ENCODE measurements at places on chromosomes 3 and 15. TPM values are rescaled to one million over a fixed set of nuclear protein-coding genes. Genes with fewer than 3 reads are reported as not detected.

GRCh38 chr3:52347716-52348635, 31.9 kb downstream of the DNAH1 start:
- DNase-seq, result no peak
- H3K36me3 ChIP-seq, result no peaks in the 10 kb centered on the region
- peak overlapping the region; percentile 78 for H3K27ac ChIP-seq
- H3K4me1 ChIP-seq, result no peaks in the 10 kb centered on the region

GRCh38 chr3:22491344-22491743, 711.8 kb upstream of the UBE2E2 start:
- peaks cover 6% of the 10 kb centered on the region for H3K27me3 ChIP-seq
- H3K4me3 ChIP-seq, result no peak overlapping the region
- no peaks in the 10 kb centered on the region for H3K4me1 ChIP-seq
- DNase-seq, result no peak
- H3K27ac ChIP-seq, result no peak overlapping the region

DNA sequence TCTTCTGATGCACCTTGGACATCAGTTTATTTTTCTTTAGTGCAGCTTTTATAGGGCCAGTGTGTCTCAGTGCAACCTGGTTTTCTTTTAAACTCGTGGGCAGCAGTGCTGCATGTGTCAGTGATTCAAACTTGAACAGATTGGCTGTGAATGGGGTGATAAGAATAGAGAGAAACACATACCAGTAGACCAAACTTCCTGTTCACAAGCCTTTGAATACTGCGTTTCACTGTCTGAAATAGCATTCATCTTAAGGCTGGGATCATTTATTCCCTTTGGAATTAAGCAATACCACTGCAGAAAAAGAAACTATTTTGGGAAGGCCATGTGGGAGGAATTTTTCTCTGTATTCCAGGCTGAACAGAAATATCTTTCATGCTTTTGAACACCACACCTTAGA, 51.7 kb downstream of the PHLDB2 start:
- H3K27ac ChIP-seq, result peak overlapping the region; percentile 20
- H3K4me1 ChIP-seq, result peaks cover 43% of the 10 kb centered on the region
- peaks cover 12% of the 10 kb centered on the region for H3K36me3 ChIP-seq
- no peak for DNase-seq
- no peak overlapping the region for H3K4me3 ChIP-seq

- no peak for DNase-seq
- no peaks in the 10 kb centered on the region for H3K4me1 ChIP-seq
- H3K27ac ChIP-seq, result no peak overlapping the region
- no peak overlapping the region for H3K4me3 ChIP-seq
- H3K27me3 ChIP-seq, result no peaks in the 10 kb centered on the region
These were observed 53.4 kb downstream of the DUT start for GRCh38 chr15:48384616-48385015.

- H3K4me3 ChIP-seq, result no peak overlapping the region
- H3K27me3 ChIP-seq, result no peaks in the 10 kb centered on the region
- DNase-seq, result no peak
- no peak overlapping the region for H3K27ac ChIP-seq
- peaks cover 22% of the 10 kb centered on the region for H3K36me3 ChIP-seq
- peaks cover 14% of the 10 kb centered on the region for H3K4me1 ChIP-seq
These were observed 33.1 kb downstream of the QTRT2 start for GRCh38 chr3:114089675-114090074.

DNA sequence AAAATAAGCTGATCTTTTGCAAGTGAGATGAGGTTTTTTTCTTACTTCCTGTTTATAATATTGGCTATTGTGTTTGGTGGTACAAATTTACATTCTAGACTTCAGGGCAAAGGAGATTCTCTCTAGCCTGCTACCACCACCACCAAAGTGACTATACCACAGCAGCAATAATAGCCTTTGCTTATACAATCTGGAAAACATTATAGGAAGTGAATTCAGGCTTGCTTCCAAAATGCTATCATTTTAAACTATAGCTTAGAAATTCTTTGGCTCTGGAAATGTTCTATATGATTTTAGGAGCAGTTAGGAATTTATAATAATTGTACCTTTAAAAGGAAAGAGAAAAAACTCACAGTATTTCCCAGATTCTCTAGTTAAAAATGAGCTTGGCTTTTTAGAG, 94.4 kb downstream of the TFG start:
- H3K4me1 ChIP-seq, result no peaks in the 10 kb centered on the region
- H3K36me3 ChIP-seq, result no peaks in the 10 kb centered on the region
- H3K4me3 ChIP-seq, result no peak overlapping the region
- no peak overlapping the region for H3K27ac ChIP-seq
- no peaks in the 10 kb centered on the region for H3K27me3 ChIP-seq

DNA sequence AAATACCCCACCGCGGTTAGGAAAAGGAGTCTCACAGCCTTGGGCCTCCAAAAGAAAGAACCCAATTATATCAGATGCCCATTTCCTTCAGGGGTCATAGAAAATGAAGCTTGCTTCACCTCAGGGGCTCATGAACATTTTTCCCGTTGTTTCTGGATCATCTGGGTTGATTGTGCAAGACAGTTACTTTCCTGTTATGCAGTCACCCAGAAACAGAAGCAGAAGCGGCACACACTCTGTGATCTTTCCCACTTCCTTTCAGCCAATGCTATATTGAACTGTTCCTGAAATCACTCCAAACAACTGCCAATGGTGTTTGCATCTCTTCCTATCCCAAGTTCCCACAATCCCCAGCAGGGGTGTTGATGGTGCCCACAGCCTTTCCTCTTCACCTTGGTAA, 295.6 kb upstream of the RASGRP1 start:
- no peaks in the 10 kb centered on the region for H3K27me3 ChIP-seq
- no peak overlapping the region for H3K27ac ChIP-seq
- H3K36me3 ChIP-seq, result no peaks in the 10 kb centered on the region
- no peak for DNase-seq

The SLC28A1 gene
- not detected for total RNA-seq

DNA sequence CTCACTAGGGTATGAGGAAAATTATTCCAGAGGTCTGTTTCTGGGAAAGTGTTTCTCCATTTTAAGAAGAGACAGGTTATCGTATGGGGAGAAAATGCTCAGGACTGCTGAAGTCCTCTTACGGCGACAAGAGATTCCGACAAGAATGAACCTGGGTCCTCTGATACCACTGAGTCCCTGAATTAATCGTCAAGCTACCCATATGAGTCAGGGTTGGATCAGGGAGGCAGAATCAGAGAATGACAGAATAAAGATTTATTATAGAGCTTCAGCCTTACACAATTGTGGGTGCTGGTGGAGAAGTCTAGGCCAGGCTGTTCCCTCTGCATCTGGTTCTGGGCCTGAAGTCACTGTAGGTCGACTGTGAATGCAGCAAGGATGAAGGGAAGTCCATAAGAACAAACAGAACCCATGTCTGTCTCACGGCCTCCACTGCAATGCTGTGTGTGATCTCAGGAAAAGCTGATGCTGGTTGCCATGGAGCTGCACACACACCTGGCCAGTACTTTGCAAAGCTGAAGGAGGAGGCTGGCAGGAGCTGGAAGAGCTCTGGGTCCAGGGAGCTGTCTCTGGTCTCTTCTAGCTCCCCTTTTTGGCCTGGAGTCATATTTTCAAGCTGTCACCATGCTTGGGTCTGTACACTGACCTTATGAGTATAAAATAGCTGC, 83.9 kb downstream of the HHLA2 start:
- no peaks in the 10 kb centered on the region for H3K27me3 ChIP-seq
- DNase-seq, result no peak
- H3K4me1 ChIP-seq, result no peaks in the 10 kb centered on the region

DNA sequence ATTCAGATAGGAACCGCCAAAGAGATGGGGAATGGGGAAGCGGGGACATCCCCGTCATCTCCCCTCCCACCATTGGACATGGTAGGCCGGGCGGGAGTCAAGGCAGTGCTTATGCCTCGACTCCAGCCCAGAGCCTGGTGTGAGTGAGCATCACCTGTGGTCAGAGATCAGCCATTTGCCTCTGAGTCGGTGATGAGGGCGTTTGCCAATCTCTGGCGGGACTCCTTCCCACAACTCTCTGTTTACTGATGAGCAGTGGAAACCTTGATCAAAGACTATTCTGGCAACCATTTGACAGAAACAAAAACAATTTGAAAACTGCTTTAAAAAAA, 63.9 kb upstream of the HES1 start:
- peak overlapping the region; percentile 70 for H3K4me3 ChIP-seq
- peaks cover 19% of the 10 kb centered on the region for H3K27me3 ChIP-seq
- peaks cover 9% of the 10 kb centered on the region for H3K36me3 ChIP-seq
- H3K4me1 ChIP-seq, result peaks cover 50% of the 10 kb centered on the region
- H3K27ac ChIP-seq, result no peak overlapping the region
- no peak for DNase-seq

The ATG3 gene
- total RNA-seq, result 47.4 TPM

DNA sequence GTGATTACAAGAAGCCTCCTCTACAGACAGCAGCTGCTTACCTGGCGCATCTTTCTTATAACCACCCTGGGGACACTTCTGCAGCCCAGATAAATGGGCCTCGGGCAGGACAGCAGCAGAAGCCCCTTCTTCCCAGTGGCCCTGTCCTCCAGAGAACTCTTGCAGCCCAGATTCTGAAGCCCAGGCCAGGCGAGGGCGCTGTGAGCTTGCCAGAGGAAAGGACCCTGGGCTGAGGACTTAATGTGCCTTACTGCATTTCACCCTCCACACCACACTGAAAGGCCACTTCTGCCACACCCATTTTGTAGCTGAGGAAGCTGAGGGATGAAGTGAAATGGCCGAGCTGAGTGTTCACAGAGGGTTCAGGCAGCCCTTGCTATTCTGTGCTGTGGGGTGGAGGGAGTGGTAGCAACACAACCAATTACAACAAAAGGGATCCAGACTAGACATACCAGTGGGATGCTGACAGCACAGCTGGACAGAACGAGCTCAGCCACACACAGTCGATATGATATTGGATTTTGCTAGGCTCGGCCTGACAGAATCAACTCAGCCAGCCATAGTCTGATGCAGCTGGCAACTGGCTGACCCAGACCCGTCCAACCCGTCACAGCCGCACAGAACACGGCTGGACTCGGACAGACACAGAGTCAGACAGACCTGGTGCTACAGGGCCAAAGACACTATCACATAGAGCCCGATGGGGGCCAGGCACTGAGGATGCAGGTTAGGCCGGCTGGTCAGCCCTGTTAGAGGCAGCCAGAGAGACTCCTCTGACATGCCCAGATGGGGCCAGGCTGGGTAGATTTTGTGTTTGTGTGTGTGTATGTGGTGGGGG, 7.3 kb downstream of the ACOX2 start:
- peak; percentile 36 for DNase-seq
- H3K27ac ChIP-seq, result peak overlapping the region; percentile 57
- H3K4me1 ChIP-seq, result peaks cover 12% of the 10 kb centered on the region
- H3K36me3 ChIP-seq, result no peaks in the 10 kb centered on the region
- H3K4me3 ChIP-seq, result no peak overlapping the region

- H3K27me3 ChIP-seq, result no peaks in the 10 kb centered on the region
- peaks cover 16% of the 10 kb centered on the region for H3K4me1 ChIP-seq
- H3K27ac ChIP-seq, result no peak overlapping the region
- H3K4me3 ChIP-seq, result no peak overlapping the region
These were observed 319.4 kb upstream of the RASGRP1 start for GRCh38 chr15:38883987-38884386.

DNA sequence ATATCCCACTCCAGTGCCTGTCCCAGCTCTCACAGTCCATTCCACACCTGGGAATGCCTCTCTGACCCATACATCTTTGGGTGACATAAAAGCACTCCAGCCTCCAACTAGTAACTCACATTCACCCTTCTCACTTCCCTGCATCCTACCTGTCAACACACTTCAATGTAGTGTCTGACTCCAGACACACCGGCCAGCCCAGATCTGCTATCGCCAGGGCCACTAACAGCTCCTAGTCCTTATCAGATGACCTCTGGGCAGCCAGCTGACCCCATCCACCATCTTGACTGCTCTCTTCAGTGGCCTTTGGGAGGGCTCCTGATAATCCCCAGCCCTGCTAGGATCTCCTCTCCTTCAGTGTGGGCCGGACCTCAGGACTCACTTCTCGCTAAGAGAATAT, 2.9 kb upstream of the MCM2 start:
- no peak for DNase-seq
- peaks cover 7% of the 10 kb centered on the region for H3K27me3 ChIP-seq
- peak overlapping the region; percentile 73 for H3K4me3 ChIP-seq
- no peak overlapping the region for H3K27ac ChIP-seq

DNA sequence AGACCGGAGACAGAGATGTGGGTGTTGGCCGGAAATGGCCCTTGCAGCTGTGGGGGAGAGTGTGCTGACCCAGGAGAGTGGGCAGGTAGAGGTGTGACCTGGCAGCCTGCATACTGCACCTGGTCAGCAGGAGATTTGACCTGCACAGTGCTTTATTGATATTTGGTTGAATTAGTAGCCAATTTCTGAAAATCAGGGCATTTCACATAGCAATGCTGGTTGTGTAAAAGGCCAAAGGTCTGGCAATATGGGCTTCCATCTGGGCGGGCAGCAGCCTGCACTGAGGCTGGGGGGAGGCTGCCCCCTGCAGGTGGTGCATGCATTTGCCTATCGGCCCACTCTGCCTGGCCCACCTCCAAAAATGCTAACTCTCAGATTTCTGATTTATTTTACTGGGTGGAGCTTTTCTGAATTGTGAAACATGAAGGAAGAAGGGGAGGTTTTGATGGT, 9.4 kb upstream of the MGLL start:
- no peak overlapping the region for H3K27ac ChIP-seq
- no peaks in the 10 kb centered on the region for H3K27me3 ChIP-seq
- peaks cover 13% of the 10 kb centered on the region for H3K36me3 ChIP-seq

GRCh38 chr15:91125162-91125561, 25.1 kb downstream of the SV2B start:
- no peak overlapping the region for H3K4me3 ChIP-seq
- H3K27ac ChIP-seq, result no peak overlapping the region
- H3K36me3 ChIP-seq, result no peaks in the 10 kb centered on the region
- no peak for DNase-seq
- H3K4me1 ChIP-seq, result peaks cover 10% of the 10 kb centered on the region

GRCh38 chr3:56969851-56970250, 90.6 kb upstream of the SPATA12 start:
- H3K27ac ChIP-seq, result no peak overlapping the region
- no peak for DNase-seq
- H3K4me1 ChIP-seq, result peaks cover 5% of the 10 kb centered on the region

DNA sequence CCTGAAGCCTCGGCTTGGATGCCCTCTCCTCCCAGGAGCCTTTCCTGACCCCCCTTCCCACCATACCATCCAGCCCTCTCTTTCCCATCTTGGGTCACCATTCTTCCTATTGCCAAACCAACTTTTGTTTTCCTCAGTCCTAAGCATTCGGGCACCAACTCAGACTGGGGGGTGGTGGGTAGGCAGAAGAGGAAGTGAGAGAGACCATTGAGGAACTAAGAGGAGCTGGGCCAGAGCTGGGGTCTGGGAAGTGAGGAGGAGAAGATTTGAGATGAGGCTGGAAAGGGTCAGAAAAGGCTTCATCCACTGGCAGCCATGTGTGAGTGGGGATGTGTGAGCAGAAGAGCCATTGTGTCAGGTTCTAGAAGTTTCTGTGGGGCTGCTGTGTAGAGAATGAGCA, 37.7 kb downstream of the TKT start:
- H3K36me3 ChIP-seq, result peaks cover 9% of the 10 kb centered on the region
- peaks cover 8% of the 10 kb centered on the region for H3K27me3 ChIP-seq
- H3K27ac ChIP-seq, result peak overlapping the region; percentile 83
- peak overlapping the region; percentile 38 for H3K4me3 ChIP-seq
